ENCODE measurements at places on chromosomes 1 and 21.

DNA sequence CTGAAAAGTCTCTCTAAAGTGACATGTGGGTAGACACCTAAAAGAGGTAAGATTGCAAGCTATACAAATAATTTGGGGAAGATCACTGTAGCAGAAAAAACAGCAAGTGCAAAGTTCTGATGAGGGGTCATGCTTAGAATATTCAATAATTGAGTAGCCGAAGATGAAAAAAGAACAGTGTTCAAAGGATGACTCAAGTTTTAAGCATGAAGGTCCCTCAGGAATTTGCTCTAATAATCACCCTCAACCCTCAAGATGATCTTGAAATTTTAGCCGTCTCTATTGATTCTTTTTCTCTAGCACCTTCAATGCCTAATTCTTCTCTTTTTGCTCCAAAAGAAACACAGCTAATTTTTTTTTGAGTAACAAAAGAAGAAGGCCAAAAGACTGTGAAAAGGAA, 190.6 kb upstream of the ZNHIT6 start:
- no peak for DNase-seq

- DNase-seq = no peak
Measured at GRCh38 chr1:33232716-33233115, 23.6 kb upstream of the ZNF362 start.

DNA sequence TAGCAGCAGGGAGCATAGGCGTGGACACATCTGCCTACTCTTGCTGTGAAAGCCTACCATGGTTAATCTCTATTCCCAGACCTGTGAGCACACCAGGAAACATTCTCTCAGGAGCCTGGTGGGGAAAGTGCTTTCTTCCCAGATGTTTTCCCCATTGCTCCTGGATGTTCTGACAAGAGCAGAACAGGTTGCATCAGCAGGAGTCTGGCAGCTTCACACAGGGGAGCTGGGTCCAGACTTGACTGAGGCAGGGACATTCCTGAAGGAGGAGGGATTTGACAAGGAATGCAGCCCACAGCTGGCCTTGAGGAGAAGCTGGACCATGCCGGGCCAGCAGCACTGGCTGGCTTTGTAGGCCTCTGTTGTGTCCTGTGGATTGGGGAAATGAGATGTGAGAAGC, 21.0 kb upstream of the ARTN start:
- no peak for DNase-seq

DNA sequence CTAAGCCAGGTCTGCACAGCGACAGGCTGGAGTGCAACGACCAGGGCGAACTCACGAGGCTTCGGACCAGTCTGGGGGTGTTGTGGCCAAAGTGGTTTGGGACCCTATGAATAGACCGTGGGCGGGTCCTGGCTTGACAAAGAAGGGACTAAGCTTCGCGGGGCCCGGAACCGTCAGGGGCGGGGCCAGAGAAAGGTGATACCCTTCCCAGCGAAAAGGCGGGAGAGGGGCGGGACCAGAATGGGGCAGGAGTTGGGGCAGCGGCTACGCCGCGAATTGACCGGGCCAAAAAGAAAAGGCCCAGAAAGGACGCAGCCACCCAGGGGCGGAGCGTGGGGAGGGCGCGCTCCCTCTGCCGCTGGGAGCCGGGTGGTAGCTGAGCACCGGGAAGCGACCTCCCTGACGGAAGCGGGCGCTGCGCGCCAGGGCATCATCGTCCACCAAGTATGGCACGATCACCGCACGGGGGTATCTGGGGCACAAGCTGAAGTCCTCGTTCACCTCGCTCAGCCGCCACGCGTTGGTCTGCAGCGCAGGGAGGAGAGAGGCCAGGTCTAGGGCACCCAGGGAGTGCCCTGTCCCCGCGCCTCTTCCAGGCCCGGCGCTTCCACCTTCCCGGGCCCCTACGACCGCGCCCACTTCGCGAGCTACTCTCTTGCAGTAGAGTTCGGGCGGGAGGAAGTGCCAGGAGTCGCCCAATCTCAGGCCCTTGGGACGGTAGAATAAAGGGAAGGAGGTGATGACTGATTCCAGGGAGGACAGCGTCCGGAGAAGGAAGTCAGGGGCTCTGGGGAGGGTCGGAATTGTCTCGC, 6.7 kb upstream of the FAM167B start:
- peak; percentile 88 for DNase-seq

DNA sequence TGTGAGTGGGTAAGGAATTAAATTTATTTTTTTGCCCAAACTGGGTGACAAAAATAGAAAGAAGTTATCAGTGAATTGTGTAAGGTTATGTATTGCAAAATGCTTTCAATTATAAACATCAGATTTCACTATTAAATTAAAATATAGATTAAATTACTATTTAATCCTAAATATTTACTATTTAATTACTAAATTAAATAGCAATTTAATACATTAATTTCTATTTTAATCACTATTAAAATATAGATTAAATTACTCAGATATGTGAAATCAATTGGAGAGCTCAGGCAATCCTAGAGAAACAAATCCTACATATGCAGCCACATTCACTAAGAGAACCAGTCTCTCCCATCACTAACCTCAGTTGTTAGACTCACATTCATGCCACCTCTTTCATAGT, 2075.8 kb downstream of the MRPL39 start:
- DNase-seq = no peak

DNA sequence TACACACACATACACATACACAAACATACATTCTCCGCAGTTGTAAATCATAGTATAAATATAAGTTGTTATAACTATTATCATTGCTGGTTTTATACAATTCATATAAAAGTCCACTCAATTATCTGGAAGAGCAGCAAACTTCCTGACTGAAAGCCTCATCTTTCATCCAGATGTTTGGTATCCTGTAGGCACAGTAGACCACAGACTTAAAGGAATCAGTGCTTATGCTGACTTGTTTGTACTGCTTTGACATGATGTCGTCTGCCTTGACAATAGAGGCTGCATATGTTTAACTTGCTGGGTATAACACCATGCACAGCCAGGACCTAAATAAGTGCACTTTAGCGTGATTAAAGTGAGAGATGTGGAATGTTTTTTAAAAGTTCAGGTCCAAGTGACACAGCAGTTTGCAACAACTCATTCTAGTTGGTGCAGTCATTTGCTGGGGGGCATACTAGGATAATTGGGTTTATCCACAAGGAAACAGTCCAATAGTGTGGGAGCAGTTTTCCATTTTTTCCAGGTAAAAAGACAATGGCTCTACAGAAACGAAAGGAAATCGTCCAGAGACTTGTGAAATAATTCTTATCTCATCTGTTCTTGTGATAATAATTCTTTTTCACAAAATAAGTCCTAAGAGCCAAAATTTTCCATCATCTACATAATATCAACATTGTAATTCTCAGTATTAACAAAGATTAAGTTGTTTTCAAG, 110.3 kb upstream of the TSPAN2 start:
- no peak for DNase-seq

- DNase-seq = no peak
Measured at GRCh38 chr1:154186177-154186576, 5.7 kb downstream of the TPM3 start.

DNA sequence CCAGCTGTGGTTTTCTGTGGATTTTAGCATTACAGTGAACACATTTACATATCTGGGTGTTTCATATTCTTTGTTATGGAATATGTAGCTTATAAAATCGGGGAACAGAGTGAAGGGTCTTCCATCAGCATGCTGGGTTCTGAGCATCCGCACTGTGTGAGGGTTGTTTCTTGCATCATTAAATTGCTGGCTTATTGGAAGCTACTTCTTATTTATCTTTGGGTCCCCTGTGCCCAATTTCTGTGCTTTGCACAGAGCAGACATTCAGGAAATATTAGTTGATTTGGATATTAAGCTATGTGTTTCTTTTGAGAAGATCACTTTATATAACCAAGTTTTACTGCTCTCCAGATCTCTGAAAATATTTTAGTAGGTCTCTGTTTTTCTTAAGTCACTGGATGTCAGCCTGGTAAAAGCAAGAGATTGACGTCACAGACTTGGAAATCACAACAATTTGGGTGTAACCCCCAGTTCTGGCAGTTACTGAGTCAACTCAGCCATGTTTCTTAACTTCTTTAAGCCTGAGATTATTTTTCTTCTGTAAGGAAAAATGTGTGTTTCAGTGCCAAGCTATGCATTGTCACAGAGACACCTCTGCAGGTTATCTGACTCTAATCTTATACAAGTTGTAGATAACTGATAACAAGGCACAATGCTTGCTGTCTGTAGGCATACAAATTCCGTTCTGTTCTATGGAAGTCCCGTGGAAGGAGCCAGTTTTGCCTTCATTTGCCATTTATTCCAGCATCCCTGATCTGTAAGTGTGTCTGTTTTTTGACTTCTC, 258.3 kb upstream of the KAZN start:
- no peak for DNase-seq

DNA sequence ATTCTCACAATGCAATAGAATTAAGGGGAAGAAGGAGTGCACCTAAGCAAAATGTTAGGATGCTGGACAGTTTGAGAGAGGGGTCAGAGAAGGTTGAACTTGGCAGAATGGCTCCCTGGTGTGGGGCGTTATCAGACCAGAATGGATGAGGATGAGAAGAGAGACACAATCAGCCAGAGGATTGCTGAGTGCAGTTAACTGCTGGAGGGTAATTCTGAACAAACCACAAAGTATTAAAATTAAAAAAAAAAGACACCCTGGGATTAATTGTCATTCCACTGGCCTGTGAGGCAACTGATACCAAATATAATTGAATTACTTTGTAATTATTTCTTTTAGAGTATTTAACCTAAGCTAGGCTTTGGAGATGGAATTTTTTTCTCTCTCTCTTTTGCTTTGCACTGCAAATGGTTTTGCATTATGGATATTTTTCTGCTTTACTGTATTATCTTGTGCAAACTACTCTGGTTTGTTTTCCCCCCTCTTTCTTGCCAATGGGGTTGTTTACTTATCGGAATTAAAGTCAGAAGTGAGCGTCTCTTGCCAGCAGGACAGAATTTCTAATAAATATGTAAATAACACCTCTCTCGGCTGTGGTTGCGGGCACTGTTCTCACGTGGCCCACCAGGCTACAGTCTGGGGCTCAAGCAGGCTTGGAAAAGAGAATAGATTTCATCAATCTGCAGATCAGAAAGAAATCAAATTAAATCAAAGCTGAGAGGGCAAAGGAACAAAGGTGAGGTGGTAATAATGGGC, 572.9 kb upstream of the CAMK1G start:
- DNase-seq = no peak

- DNase-seq = no peak
Measured at GRCh38 chr1:225926551-225927113, 2.6 kb upstream of the PYCR2 start.

- DNase-seq = no peak
Measured at GRCh38 chr1:47912756-47913155, 84.4 kb downstream of the TRABD2B start.

- no peak for DNase-seq
Measured at GRCh38 chr1:195704028-195704427, 904.2 kb downstream of the KCNT2 start.

DNA sequence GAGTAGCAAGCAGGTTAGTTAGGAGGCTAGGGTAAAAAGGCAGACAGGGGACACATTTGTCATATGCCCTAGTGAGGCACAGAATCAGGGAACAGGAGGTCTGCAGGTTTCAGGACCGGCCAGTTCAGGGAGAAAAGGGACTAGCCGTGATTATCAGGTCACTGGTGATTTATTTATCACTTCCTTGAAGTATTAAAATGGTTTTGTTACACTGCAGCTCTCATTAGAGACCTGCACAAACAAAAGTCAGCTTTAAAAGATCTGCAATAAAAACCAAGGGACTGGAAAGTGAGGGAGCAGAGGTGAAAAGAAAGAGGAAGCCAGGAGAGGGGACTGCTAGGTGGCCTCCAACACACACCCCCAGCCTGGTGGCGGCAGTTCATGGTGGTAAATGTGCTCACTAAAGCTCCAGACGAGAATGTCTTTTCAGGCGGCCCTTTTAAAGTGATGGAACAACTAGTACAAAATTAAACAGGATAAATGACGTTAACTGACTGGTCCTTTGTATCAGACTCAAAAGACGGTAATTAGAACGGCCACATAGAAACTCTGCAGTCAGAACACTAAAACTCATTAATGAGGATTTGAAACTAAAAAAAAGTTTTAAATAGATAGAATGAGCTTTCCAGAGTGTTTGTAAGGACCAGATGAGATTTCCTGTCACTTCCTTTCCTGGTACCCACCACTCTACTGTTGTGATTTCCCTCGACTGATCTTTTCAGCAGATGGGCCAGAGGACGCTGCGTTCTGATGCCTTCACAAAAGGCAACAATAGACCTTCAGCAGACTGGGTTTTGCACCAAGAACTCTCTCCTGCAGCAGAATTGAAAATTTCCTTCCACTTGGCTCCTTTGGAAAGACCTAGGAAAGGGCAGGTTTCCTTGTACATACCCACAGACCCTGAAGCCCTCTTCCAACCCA, 136.8 kb downstream of the NTPCR start:
- DNase-seq = peak; percentile 33

GRCh38 chr1:55526716-55527115, 311.6 kb upstream of the USP24 start:
- DNase-seq = no peak

- no peak for DNase-seq
Measured at GRCh38 chr1:184388971-184389370, 2.1 kb downstream of the C1orf21 start.

GRCh38 chr1:50422946-50423669, at the start of gene DMRTA2:
Gene DMRTA2, minus strand, starts transcription at chr1:50423443. Its CDS starts 1,907 bp downstream, at chr1:50421536.
- DNase-seq = peak; percentile 62

GRCh38 chr21:29429218-29429617, 130.5 kb downstream of the BACH1 start:
- no peak for DNase-seq

DNA sequence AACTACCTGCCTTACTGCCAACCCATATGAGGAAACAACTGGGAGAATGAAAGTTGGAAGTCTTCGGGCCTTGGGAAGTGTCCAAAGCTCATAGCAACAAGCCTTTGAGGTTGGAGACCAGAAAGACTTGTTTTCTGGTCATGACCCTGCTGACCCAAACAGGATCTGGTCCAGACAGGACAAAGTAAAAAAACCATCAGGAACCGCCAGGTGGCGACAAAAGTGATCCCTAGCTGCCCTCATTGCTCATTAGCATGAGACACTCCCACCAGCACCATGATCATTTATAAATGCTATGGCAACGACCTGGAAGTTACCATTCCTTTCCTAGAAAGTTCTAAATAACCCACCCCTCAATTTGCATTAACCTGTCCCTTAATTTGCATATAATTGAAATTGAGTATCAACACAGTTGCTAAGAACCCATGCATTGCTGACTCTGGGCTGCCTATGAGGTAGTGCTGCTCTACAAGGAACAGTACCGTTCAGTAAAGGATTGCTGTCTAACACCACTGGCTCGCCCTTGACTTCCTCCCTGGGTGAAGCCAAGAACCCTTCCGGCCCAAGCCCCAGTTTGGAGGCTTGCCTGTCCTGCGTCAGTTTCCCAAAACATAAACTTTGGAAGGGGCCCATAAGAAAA, 89.0 kb downstream of the URB2 start:
- DNase-seq = no peak

GRCh38 chr21:42348762-42349161, 2.0 kb downstream of the TFF2 start:
- no peak for DNase-seq

GRCh38 chr1:77193951-77194350, 25.3 kb downstream of the PIGK start:
- DNase-seq = no peak

GRCh38 chr1:228475812-228476211, 11.4 kb upstream of the RNF187 start:
- no peak for DNase-seq

GRCh38 chr1:215637041-215637573, 70.0 kb downstream of the KCTD3 start:
- DNase-seq = no peak
